ENCODE measurements at places on chromosomes 7 and 10.

- DNase-seq, result no peak
These were observed 51.1 kb downstream of the SHH start for GRCh38 chr7:155761162-155761561.

DNA sequence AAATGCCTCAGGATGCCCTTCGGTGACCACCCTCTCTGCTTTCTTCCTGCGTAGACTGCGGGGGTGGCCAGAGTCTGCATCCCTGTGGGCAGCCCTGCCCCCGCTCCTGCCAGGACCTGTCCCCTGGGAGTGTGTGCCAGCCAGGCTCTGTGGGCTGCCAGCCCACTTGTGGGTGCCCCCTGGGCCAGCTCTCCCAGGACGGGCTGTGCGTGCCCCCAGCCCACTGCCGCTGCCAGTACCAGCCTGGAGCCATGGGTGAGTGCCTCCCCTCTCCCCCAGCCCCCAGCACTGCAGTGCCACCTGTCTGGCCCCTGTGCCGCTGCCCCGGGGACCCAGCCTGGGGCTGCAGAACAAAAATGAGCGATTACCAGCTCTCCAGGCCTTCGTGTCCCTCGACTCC lies 23.1 kb upstream of the ZNF862 start:
- no peak for DNase-seq

- no peak for DNase-seq
These were observed 52.5 kb upstream of the CAMK2B start for GRCh38 chr7:44377681-44378421.

- no peak for DNase-seq
These were observed 90.9 kb upstream of the WDR11 start for GRCh38 chr10:120760253-120760652.

DNA sequence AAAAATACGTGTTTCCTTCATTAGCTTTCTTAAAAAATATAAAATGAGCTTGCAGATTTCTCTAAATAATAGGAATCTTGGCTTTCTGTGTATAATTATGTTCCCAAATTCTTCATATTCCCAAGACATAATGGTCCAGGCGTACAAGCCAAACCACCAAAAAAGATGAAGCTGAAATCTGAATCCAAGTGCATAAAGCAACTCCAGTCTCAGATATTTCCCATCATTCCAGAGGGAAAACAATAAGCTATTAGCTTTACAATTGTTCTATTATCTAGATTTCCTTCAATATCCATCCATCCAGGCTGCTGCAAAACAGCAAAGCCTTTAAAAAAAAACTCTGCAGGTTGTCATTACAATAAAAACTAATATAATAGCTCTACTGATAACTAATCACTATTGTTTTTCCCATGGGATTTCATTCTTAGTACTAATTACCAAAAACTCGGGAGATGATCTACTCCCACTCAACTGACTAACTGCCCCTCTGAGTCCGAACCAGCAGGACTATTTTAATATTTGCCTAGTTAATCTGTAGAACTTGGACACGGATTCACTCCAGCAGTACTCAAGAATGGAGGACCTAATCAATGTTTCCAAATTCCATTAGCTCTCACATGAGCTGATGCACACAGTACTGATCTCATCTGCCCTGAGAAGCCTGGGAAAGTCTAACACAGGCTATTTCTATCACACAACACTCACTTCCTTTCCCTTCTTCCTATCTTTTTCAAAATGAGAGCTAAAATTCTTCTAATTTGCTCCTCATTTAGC lies 108.9 kb upstream of the ASAH2 start:
- DNase-seq, result no peak

DNA sequence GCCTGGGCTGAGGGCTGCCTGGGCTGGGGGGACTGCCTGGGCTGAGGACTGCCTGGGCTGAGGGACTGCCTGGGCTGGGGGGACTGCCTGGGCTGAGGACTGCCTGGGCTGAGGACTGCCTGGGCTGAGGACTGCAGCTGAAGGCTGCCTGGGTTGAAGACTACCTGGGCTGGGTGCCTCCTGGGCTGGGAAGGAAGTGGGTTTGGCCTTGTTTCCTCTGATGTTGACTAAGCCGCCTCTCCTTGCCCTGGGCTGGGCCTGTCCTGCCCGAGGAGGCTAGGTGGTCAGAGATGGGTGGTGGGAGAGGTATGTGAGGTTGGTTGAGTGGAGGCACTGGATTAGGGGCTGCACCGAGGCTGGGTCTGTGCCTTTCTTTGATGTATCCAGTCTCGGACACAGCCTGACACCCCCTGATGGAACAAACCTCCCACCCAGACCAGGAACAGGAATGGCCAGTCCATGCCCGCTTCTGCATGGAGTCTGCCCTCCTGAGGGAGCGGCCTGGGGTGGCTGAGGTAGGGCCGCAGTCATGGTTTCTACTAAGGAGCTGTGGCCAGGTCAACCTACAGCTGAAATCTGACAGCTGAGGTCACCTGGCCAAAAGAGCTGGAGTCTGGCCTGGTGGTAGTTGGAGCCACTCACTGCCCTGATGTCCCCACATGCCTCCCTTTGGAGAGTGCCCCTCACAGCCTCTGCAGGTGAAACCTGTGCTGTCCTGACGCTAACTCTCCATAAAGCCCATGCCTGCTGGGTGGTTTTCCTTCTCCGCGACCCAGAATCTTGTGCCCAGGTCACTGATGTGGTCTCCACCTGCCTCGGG lies 22.3 kb downstream of the SCART1 start:
- DNase-seq, result no peak

GRCh38 chr7:140247559-140247958 lies 70.8 kb upstream of the KDM7A start:
- no peak for DNase-seq

GRCh38 chr7:124276005-124276622 lies 243.2 kb upstream of the TMEM229A start:
- DNase-seq, result peak; percentile 32

GRCh38 chr10:98077223-98077622 lies 46.8 kb upstream of the CRTAC1 start:
- no peak for DNase-seq

DNA sequence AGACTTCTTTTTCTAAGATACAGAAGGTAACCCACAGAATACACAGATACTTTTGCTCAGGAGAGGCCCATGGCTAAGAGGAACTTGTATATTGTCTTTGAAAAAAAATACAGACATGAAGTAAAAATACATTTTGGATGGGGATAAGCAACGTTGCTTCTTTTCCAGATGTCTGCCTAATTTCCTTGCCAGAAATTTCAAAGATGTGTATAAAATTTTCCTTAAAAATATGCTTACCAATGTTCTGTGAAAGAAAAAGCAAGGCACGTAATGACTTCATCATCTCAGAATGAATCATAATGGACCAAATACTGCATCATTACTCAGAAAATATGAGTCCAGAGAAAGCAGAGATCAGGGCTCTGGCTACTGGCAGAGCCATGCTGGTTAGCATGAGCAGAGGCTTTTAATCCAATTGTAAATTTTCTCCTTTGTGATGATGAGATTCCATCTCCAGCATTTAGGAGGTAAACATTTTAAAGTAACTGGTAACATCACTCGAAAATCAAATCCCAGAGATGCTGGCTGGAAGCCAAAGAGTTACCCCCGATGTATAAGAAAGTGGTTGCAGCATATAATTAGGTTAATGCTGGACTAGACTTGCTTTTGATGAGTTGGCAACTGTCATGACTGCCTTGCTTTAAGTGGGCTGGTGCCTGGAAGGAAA lies 272.5 kb downstream of the SEMA3A start:
- peak; percentile 15 for DNase-seq

GRCh38 chr10:107913317-107914294 lies 749.1 kb upstream of the SORCS1 start:
- no peak for DNase-seq

- no peak for DNase-seq
These were observed 16.4 kb downstream of the SEPHS1 start for GRCh38 chr10:13331646-13332045.

DNA sequence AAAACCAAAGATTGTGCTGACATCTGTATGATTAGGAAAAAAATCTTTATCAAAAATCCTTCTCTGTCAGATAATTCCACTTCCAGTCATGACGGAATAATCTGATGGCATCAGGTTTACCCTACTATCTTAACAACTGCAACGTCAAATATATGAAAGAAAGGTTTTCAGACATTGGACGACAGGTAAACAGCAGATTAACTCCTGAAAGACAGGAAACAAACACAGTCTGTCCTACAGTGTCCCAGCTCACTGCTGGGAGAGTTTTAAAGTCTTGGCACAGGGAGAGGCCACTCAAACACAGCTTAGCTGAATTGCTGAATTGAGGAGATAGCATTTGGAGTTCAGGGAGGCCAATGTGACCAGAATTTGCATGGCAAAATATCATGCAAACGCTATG lies 186.3 kb upstream of the KCTD7 start:
- no peak for DNase-seq

DNA sequence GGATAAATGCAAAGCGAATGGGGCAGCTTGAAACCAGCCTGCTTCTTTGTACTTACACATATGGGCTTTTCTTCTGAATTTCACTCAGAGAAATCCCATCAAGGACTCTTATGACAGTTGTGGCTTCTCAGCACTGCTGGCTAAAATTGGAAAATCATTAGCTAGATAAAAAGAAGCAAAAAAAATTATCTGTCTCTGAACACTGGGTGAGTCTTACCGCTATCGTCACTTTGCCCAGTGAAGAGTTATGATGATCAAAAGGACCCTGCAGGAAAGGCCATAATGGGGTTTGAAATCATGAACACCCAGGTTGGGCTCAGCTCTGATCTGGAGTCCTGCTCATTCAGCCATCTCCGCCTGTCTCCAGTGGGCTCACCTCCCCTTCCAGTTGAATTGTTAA lies 34.3 kb downstream of the AOAH start:
- DNase-seq, result no peak

DNA sequence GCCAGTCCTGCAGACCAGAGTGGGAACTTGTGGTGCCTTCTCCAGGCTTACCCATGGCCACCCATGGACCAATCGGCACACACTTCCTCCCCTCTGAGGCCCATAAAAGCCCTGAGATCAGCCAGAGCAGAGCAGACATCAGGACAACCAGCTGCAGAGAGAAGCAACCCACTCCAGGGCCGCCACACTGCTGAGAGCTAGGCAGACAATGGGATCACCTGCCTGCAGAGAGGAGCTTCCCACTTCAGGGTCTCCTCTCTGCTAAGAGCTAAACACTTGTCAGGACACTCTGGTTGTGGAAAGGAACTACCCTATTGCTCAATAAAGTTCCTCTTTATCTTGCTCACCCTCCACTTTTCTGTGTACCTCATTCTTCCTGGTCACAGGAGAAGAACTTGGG lies 34.0 kb downstream of the C7orf25 start:
- no peak for DNase-seq

GRCh38 chr7:6026820-6027311 lies 4.3 kb upstream of the ANKRD61 start:
- DNase-seq, result no peak

DNA sequence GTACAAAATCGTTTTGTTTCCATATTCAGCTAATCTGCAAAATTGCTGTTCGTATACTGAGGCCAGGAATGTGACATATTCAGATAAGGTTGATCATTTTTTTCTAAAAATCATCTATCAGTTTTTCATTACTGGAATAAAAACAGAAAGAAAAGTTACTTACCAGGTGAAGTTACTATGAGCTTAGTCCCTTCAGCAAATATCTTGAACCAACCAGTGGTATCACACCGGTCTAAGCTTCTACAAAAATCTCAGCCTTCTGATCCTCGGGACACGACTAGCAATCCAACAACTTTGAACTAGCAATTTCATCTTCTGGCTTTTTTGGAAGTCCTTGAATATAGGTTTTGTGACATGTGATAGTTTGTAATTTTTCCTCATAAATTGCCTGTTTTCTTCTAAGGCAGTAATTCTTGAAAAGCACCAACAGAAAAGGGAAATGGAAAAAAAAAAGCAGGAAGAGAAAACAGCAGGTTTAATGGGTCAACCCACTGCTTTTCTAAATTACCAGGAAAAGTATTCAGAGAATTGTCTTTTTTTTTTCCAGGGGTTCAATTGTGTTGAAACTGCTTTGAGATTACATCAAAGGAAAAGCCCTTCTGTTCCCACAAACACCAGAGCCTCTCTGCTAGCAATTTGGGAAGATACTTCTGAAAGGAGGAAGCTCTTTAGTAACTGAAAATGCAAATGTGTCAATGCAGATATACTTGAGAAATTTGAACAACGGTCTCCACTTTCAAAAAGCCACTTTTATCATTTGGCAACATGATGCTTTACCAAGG lies 2.9 kb upstream of the TARP start:
- DNase-seq, result no peak

GRCh38 chr7:112132051-112132694 lies 74.0 kb downstream of the DOCK4 start:
- DNase-seq, result no peak

GRCh38 chr10:89566992-89567391 lies 31.6 kb upstream of the SLC16A12 start:
- DNase-seq, result no peak

GRCh38 chr7:2754912-2755311 lies 66.9 kb downstream of the AMZ1 start:
- no peak for DNase-seq

- DNase-seq, result no peak
These were observed 152.6 kb downstream of the XPNPEP1 start for GRCh38 chr10:109770663-109771062.

DNA sequence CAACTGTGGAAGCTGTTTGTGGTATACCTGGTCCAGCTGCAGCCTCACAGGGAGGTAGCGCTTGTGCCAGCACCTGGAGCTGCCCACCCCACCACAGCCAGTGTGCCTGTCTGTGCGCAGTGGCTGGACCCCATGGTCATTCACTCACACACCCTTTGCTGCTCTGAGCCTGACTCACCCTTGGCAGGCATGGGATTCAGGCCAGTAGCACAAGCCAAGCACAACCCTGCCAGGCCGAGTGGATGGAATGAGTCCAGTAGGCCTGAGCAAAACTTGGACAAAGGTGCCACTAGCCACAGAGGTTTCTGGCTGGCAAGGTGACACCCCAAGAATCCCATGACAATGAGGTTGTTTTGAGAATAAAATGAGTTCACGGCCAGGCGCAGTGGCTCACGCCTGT lies 19.0 kb downstream of the RBM48 start:
- DNase-seq, result no peak

DNA sequence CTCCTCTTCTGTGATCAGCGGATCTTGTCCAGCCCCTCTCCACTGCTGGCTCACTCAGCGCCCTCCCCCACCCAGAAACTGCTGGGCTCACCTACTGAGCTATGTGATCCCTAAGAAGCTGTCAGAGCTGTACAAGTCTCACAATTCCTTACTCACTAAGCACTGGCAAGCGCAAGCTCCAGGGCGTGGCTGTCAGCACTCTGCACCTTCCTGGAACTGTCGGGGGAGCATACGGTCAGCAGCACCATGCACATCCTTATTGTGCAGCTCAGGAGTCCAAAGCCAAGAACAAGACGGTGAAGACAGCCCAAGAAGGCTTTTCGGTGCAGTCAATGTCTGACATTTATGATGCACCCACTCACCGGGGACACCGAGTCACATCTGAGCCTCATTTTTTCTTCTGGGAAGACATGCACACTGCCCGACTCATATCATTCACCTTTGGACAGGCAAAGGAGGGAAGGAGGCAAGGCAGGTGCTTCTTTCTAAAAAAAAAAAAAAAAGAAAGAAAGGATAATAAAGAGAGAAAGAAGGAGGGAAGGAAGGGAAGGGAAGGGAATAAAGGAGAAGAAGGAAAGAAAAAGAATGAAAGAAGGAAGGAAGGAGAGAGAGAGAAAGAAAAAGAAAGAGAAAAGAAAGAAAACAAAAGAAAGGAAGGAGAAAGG lies 56.3 kb downstream of the ASB13 start:
- no peak for DNase-seq

All from NCI-H2081 (cell line).